ENCODE measurements at places on chromosomes 7 and 10. TPM values are rescaled to one million over a fixed set of nuclear protein-coding genes. Genes with fewer than 3 reads are reported as not detected.

Gene ELN
- 3.7 TPM for total RNA-seq

Gene CCDC136
- total RNA-seq = 202 TPM

Gene SLC18A2
- total RNA-seq = 12.0 TPM

Gene HACD1
- 5.4 TPM for total RNA-seq

Gene DNAJB6
- total RNA-seq = 120 TPM

Gene HOXA6
- total RNA-seq = not detected

Gene ADAM22
- 91.9 TPM for total RNA-seq

Gene HTR5A
- 0.20 TPM for total RNA-seq

Gene PLAC9
- total RNA-seq = not detected

Gene ASAH2
- total RNA-seq = 11.3 TPM

Gene MKI67
- total RNA-seq = 14.7 TPM

Gene SFMBT2
- 9.1 TPM for total RNA-seq

Gene NPTX2
- 81.2 TPM for total RNA-seq

Gene MLXIPL
- 0.86 TPM for total RNA-seq

Gene ENKUR
- total RNA-seq = not detected

Gene C7orf25
- total RNA-seq = 3.6 TPM

Gene TMEM178B
- total RNA-seq = 49.8 TPM

Data from glutamatergic neuron (in vitro differentiated cells).